ENCODE measurements at places on chromosomes 2 and 18. TPM values are rescaled to one million over a fixed set of nuclear protein-coding genes. Genes with fewer than 3 reads are reported as not detected.

DNA sequence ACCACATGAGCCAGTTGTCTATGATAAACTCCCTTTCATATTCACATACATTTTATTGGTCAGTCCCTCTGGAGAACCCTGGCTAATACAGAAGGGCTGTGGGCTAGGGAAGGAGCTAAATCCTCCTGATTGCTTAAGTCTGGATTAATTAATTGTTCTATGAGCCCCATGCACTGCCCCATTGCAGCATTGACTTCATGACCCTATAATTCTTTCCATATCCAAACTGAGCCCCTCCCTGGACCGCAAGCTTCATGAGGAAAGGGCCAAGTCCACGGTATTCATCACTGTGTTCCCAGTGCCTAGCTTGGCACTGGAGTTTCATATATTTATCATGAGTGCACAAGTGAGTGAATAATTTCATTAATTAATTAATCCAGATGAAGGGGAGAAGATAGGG is 124.0 kb downstream of the MBD2 start:
- DNase-seq: no peak

DNA sequence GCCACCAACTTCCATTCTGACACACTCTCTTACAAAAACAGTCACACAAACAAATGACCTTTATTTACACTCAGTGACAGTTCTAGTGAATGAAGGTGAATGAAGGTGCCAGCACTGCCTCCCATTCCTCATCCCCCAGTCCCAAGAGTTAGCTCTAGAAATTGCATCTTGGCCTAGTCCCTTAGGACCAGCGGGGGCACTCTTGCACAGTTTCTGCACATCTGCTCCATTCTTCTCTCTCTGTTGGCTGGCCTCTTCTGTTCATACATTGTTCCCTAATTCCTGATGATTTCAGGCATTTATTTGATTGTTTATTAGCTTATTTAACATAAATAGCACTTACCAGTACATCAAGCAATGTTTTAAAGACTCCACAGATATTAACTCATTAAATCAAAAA is 30.9 kb downstream of the GAREM1 start:
- DNase-seq: no peak

The FHOD3 gene
- not detected for total RNA-seq

GRCh38 chr18:58505181-58505580 is 123.7 kb downstream of the ALPK2 start:
- peak; percentile 45 for DNase-seq

- peak; percentile 34 for DNase-seq
These were observed 241.8 kb upstream of the RAB12 start for GRCh38 chr18:8367217-8367988.

The CCL20 gene
- total RNA-seq: not detected

GRCh38 chr2:155692856-155693255 is 639.7 kb downstream of the NR4A2 start:
- no peak for DNase-seq

DNA sequence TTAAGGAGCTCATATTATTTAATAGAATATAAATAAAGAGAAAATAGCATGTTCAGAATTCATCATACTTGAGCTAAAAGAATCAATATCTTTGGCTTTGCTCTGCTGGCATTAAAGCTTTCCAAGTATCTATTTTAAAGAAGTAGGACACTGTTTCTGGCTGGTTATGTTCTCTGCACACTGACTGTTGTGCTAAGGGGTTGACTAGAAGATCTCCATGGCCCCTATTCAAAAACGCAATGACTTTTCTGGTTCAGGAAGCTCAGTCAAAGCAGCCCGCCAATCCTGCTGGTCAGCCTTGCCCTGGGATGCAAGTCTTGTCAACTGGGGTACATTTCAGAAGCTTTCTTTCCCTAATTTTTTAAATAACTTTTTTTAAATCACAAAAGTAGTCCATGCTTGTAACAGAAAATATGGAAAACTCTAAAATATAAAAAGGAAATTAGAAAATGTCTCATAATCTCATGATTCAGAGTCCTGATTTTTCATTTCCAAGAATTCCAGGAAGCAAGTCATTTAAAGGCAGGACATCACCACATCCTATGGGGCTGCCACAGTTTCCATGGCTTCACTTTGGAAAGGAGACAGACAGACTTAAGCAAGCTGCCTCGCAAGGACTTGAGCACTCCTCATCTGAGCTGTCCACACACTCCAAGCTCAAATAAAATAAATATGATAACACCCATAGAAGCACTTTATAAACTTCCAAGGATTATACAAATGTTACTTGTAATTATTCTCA is 195.1 kb downstream of the TXNL1 start:
- no peak for DNase-seq

The C2orf78 gene
- total RNA-seq: not detected

GRCh38 chr2:138500592-138501424 is 762 bp upstream of the SPOPL start:
- no peak for DNase-seq

The PAPOLG gene
- 29.6 TPM for total RNA-seq

DNA sequence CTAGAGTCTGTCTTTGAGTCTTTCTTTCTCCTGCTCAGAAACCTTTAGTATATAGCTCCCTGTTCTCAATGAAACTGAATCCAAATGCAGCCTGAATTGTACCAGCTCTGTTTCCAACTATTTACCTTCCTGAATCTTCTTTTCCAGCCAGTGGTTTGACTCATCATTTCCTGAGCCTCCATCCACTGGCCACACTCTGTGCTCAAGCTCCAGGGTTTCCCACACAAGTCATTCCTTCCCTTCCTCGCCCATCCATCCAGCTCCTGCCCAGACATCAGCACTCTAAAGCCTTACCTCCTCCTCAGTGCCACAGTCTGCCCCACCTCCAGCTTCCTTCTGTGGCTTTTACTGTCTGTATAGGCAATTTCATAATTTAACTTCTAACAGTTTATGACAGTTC is 233.6 kb upstream of the RASGRP3 start:
- DNase-seq: no peak

DNA sequence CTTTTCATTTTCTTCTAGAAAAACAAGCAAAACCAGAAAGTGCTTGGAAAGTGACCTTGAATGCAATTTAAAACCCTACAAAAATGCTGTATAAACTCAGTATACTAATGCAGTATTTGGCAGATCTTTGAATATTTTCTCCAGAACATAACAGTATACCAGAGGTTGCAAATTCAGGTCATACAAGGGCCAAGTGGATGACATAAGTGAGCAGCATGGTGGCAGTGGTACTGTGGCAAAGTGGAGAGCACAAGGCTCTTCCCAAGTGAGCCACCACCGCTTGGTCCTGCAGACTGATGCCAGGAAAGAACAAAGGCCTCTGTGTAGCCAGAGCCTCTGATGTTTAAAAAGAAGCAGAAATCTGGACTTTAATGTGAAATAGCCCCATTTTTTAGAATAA is 33.1 kb downstream of the METTL4 start:
- DNase-seq: no peak

GRCh38 chr2:27174638-27175037 is 25.8 kb downstream of the TCF23 start:
- DNase-seq: no peak

GRCh38 chr2:29309090-29310029 is 194.1 kb downstream of the CLIP4 start:
- no peak for DNase-seq

DNA sequence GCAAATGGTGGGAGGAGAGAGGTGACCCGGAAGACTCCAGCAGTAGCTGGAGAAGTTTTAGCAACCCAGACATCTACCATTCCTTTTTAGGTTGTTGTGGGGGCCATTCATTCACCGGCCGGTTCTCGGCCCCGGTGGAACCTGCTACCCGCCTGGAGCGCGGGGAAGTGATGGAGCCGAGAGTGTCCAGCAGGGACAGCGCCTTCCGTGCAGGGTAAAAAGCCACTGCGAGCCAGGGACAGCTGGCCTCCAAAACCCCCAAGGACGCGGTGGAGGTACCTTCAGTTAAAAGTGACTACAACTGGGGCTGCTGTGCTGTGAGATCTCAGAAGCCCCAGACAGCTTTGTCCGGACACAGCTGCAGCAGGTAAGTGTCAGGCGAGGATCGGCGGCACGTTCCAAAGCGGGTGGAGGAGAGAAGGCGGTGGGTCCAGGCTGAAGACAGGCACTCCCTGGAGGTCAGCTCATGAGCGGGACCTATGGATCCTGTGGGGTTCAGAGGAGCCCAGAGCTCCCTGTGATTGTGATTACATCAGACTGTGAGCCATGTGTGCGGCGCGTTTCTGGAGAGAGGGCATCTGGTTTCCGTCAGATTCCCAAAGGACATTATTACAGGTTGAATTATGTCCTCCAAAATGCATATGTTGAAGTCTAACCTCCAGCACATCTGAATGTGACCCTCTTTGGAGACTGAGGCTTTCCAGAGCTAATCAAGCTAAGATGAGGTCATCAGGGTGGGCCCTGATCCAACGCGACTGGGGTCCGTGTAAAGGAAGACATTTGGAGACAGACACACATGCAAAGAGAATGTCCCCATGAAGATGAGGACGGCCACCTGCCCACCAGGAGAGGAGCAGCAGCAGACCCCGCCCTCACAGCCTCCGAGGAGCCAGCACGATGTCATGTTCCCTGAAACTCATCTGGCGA is 276.3 kb downstream of the EIPR1 start:
- DNase-seq: no peak

GRCh38 chr2:33033606-33034081 is 86.9 kb downstream of the LTBP1 start:
- DNase-seq: no peak

DNA sequence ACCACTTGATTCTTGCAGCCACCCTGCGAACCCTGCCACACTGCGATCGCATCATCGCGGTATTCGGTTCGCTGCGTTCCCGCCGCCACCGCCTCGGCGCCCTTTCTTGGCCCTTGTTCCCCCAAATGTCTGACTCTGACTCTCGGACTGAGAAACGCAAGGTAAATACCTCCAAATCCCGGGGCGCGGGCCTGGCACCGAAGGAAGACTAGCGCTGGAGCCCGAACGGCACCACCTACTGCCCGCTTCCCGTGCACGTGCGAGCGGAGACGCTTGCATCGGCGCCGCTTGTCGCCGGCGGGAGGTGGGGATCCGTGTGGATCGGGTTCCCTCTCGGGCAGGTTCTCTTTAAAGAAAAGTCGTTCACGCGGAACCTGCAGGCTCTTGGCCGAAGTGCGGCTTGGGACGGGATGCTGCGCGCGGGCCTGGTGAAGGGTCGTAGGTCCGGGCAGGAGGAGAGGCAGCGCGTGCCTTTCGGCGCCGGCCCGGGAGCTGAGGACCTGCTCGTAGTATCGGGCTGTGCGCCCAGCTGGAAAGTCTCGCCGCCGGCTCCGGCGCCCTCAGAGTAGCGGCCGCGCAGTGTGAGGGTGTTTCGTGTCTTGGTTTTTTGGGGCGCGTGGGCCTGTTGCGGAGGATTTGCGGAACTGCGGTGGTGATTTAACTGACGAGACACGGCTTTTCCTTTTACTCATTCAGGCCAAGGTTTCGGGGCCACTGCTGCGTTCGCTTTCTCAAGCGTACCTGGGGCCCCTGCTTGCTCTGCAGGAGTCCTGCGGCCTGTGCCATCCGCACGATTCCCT is 514 bp downstream of the BCL2L11 start:
- peak; percentile 39 for DNase-seq

The ERBB4 gene
- total RNA-seq: 0.06 TPM

The GPBAR1 gene
- total RNA-seq: 1.1 TPM

The AGXT gene
- total RNA-seq: 0.88 TPM

The IL1F10 gene
- not detected for total RNA-seq

DNA sequence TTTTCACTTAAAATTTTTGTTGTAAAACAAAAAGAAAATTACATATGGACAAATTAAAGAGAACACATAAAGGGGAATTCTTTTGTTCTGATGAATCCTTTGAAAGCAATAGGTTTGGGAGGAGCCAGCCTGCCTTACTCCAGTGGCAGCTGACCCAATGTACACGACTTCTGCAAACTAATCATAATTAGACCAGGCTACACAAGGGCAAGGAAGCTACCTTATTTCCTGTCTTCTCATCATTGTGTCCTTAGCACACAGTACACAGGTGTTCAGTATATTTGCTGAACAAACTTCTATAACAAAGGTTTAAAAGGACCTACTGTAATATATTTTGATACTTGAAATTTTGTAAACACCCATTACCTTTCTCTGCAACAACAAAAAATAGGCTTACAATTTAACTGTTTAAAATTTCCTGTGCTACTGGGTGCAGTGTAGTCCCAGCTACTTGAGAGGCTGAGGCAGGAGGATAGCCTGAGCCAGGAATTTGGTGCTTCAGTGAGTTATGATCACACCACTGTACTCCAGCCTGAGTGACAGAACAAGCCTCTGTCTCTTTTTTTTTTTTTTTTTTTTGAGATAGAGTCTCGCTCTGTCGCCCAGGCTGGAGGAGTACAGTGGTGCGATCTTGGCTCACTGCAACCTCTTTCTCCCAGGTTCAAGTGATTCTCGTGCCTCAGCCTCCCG is 18.9 kb downstream of the KCNG3 start:
- DNase-seq: no peak

DNA sequence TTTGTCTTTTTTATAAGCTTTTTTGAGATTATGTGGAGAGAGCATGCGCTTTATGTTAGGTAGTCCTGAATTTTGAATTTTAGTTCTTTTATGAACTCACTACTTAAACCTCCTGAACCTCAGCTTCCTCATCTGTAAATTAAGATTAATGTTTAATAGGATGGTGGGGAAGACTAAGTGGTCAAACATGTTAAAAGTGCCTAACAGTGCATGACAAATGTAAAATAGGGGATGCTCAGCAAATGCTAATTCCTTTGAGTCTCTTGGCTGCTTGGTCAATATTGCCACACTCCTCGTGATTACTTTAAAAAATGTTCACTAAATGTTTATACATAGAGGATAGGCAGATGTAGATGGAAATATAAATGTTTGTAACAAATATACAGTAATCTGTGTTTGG is 6.8 kb downstream of the BIRC6 start:
- DNase-seq: no peak

The ASB18 gene
- not detected for total RNA-seq

DNA sequence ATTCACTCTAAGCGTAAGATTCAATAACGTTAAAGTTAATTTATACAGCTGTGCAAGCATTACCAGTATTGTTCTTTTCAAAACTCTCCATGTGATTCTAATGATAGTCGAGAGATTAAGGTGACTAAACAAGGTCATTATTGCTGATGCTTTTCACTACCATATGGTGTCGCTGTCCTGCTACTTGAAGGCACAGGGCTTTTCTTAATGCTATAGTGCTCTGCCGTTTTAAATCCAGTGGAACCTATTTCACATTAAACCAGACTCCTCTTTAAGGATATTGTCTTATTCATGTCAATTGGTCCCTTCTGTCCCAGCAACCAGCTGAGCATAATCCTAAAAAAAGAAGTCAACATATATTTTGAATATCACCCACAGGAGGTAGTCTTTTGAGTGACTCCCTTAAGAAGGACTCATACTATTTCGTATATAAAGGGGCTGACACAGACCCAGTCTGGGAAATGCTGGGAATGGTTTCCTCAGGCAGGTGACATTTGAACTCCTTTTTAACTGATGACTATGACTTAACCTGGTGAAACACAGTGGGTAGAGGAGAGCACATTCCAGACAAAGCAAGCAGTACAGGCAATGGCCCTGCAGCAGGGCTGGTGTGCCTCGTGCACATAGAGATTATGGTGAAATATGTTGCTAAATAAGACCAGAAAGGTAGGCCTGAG is 53.9 kb upstream of the CYTIP start:
- no peak for DNase-seq

- DNase-seq: no peak
These were observed 51.4 kb downstream of the CCDC141 start for GRCh38 chr2:178998539-178998938.

The EMX1 gene
- total RNA-seq: not detected

- DNase-seq: no peak
These were observed 5.3 kb downstream of the SPC25 start for GRCh38 chr2:168884975-168885374.

- DNase-seq: no peak
These were observed 561.9 kb downstream of the ARHGAP15 start for GRCh38 chr2:143691121-143691520.

- no peak for DNase-seq
These were observed 74.1 kb upstream of the KLHL14 start for GRCh38 chr18:32846896-32847295.

GRCh38 chr2:234308813-234309195 is 188.1 kb downstream of the ARL4C start:
- no peak for DNase-seq
